HCEC 1CT (cell line): ENCODE measurements at places on chromosomes 2 and 18.

- peak; percentile 38 for DNase-seq
Measured at GRCh38 chr2:182866461-182867406, at the start of gene FRZB. Gene FRZB, minus strand, starts transcription at chr2:182866637. Its CDS starts 85 bp downstream, at chr2:182866552.

DNA sequence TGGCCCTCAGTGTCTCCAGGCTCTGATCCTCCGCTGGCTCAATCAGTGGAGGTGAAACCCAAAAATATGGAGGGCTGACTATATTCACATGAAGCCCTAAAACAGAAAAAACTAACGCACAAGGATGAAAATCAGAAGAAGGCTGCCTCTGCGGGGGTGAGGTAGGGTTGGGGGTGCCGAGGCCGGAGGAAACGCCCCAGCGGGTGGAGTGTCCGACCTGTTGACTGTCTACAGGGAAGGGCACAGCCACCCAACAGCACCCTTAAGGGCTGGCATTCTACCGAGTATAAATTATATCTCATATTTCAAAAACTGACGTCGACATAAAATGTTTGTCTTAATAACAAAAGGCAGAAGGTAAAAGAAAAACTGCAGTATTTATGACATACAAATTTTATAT lies 223.5 kb downstream of the HDAC4 start:
- no peak for DNase-seq

DNA sequence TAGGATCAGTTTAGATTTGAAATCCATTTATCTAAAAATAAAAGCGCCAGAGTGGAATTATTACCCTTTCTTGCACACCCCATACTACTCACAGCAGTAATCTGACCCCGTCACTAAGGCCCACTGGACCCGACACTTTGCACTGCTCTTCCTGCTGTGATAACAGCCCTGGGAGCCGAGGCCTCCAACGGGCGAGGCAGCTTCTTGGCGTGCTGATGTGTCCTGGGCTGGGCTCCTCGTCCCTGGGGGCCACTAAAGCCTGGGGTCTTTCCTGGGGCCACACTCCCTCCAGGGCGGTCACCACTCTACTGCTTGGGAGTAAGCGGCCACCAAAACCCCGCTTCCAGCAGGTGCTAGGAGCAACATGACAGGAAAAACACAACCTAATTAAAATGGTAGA lies 61.7 kb downstream of the ZAP70 start:
- DNase-seq: no peak

- no peak for DNase-seq
Measured at GRCh38 chr2:127673291-127674069, 1.9 kb downstream of the LIMS2 start.

- no peak for DNase-seq
Measured at GRCh38 chr2:184698476-184698875, 100.1 kb downstream of the ZNF804A start.

DNA sequence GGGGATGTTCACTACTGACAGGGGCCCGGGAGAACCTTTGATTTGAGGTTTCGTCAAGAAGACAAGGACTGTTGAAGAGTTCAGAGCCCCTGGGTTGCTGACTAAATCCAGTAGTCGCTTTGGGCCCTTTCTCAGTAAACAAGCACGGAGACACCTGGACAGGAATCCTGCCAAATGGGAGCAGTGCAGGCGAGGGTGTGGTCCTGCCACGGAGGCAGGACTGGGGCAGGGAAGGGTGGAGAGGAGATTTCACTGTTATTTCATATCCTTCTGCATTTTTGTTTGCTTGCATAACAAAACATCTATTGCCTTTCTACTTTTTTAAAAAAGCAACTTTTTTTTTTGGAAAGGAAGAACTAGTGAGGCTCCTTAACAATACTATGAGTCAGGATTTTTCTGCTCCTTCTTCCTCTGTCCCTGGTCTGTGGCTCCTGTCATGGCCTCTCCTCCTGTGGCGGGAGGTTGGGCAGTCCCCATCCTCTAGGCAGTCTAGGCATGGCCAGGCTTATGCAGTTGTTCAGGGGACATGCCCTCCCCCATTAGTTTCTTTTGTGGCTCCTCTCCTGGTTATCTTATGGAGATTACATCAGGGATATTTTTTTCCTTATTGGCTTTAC lies 57.7 kb downstream of the ARHGEF4 start:
- no peak for DNase-seq

DNA sequence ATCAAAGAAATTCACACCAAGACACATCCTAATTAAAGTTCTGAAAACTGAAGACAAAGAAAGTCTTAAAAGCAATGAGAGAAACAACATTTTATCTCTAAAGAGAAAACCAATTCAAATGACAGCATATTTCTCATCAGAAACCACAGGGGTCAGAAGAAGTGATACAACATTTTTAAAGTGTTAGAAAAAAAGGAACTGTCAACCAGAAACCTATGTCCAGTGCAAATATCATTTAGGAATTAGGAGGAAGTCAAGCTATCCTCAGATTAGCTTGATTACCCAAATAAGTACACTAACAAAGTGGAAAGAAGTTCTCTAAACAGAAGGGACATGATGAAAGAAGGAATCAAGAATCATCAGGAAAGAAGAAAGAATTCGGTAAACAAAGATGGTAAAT lies 59.5 kb upstream of the BCL2L11 start:
- DNase-seq: no peak

DNA sequence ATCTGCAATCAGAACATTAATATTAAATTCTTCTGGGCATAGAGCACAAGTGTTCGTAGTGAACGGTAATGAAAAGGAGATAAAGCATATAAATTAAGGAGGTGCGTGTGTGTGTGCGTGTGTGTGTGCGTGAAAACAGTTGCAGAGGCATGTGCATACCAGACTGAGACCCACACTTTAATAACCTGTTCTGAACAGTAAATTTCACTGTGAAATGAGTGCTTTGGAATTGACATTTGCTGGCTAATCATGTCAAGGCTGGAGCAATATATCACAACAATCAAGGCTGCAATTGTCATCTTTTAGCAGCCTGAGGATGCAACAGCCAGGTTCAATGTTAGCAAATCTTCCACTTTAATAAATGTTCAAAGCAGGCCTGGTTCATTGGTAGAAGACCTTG lies 57.9 kb downstream of the DCDC2C start:
- no peak for DNase-seq

DNA sequence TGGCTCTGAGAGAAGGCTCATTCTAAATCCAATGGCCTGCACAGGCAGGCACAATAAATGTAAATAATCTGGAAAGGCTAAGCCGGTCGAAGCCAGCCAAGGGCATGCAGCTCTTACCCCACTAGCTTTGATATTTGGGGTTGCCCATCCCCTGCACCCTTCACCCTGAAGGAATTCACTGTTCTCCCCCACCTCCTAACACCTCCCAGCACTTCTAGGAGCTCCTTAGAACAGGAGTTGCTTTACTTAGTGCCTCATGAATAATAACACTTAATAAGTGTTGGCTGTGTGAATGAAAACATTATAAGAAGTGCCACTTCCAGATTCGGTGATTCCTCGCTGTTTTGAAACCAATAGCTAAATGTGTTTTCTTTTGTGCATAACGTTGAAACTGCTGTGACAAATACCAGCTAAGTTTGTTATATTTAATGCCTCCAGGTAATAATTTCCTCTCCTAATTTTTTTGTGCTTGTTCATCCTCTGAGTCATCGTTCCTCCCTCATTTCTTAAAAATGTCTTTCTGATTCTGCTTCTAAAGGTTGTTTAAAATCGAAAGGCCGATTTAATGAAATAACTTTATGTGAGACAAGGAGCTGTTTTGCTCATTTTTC lies 458.8 kb downstream of the METTL4 start:
- DNase-seq: peak; percentile 15
